Aortic smooth muscle cell (primary cell): ENCODE measurements at places on chromosomes 3 and 15. TPM values are rescaled to one million over a fixed set of nuclear protein-coding genes. Genes with fewer than 3 reads are reported as not detected.

Gene C3orf70
- total RNA-seq = 0.99 and 2.0 TPM in 2 replicates

Gene SPATA12
- total RNA-seq = under 0.01 and 0.06 TPM in 2 replicates

Gene NDUFAF3
- total RNA-seq = 94.3 and 111 TPM in 2 replicates

Gene OR5K2
- not detected in 2 replicates for total RNA-seq

Gene CXCR6
- not detected in 2 replicates for total RNA-seq

Gene CATSPER2
- total RNA-seq = 0.53 and 0.75 TPM in 2 replicates

Gene ACVR2B
- total RNA-seq = 1.6 and 2.4 TPM in 2 replicates

Gene SATB1
- total RNA-seq = 32.4 and 32.6 TPM in 2 replicates

Gene ZNF80
- 0.06 TPM in 1 of 2 replicates, not detected in the other for total RNA-seq

Gene NOX5
- 0.13 and 0.19 TPM in 2 replicates for total RNA-seq

Gene ANKUB1
- not detected in 2 replicates for total RNA-seq

Gene FSD2
- not detected in 2 replicates for total RNA-seq

Gene ADAMTSL3
- 0.56 and 1.5 TPM in 2 replicates for total RNA-seq

Gene WDR72
- not detected in 2 replicates for total RNA-seq

Gene SRGAP3
- 3.5 and 5.2 TPM in 2 replicates for total RNA-seq

Gene SLC12A8
- 1.3 and 2.6 TPM in 2 replicates for total RNA-seq

Gene SEMA3G
- under 0.01 and 0.19 TPM in 2 replicates for total RNA-seq

Gene MCF2L2
- 0.31 and 2.4 TPM in 2 replicates for total RNA-seq

Gene UACA
- 162 and 177 TPM in 2 replicates for total RNA-seq

Gene NDN
- total RNA-seq = 39.4 and 42.4 TPM in 2 replicates

Gene CTXN2
- not detected in 2 replicates for total RNA-seq

Gene CFAP92
- not detected in 2 replicates for total RNA-seq

Gene PLA2G4D
- total RNA-seq = not detected in 2 replicates

Gene GASK1A
- total RNA-seq = 0.62 and 0.92 TPM in 2 replicates

Gene GPR27
- 0.13 TPM in 1 of 2 replicates, not detected in the other for total RNA-seq

Gene COL6A5
- not detected in 2 replicates for total RNA-seq

Gene CHDH
- under 0.01 and 0.06 TPM in 2 replicates for total RNA-seq

Gene CLEC3B
- total RNA-seq = 28.8 TPM in 2 replicates

Gene CCR3
- total RNA-seq = not detected in 2 replicates

Gene KLHL40
- total RNA-seq = not detected in 2 replicates

Gene SCN5A
- 0.56 and 1.3 TPM in 2 replicates for total RNA-seq
